ENCODE measurements at places on chromosomes 11 and 22.

DNA sequence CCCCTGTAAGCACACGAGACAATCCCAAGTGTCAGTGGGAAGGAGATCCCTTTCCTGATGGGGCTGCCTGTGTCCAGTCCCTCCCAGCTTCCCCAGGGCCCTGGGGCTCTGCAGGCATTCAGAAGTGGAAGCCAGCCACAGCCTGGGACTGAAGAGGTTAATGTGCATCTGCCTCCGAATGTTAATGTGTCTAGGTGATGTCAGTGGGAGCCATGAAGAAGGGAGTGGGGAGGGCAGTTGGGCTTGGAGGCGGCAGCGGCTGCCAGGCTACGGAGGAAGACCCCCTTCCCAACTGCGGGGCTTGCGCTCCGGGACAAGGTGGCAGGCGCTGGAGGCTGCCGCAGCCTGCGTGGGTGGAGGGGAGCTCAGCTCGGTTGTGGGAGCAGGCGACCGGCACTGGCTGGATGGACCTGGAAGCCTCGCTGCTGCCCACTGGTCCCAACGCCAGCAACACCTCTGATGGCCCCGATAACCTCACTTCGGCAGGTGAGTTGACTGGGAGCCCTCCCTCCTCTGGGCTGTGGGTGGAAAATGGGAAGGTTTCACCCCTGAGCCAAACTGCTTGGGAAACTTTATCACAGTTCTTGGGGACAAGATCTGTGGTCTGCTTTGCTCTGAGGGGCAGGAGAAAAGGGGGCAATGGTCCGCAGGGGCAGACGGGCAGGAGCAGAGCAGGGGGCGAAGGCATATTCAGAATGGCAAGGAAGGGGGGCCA, at the start of gene MCHR1:
Gene MCHR1 (plus strand): TSS at position 236 of the 715 bp plus-strand sequence. CDS start 169 bp downstream, at position 405.
- DNase-seq = no peak

- DNase-seq = no peak
These were observed 366.2 kb upstream of the CCDC179 start for GRCh38 chr11:23226331-23227077.

GRCh38 chr22:17157714-17158113, 1.4 kb downstream of the HDHD5 start:
- DNase-seq = no peak

- DNase-seq = no peak
These were observed 2.0 kb downstream of the CLCF1 start for GRCh38 chr11:67371189-67371910.

DNA sequence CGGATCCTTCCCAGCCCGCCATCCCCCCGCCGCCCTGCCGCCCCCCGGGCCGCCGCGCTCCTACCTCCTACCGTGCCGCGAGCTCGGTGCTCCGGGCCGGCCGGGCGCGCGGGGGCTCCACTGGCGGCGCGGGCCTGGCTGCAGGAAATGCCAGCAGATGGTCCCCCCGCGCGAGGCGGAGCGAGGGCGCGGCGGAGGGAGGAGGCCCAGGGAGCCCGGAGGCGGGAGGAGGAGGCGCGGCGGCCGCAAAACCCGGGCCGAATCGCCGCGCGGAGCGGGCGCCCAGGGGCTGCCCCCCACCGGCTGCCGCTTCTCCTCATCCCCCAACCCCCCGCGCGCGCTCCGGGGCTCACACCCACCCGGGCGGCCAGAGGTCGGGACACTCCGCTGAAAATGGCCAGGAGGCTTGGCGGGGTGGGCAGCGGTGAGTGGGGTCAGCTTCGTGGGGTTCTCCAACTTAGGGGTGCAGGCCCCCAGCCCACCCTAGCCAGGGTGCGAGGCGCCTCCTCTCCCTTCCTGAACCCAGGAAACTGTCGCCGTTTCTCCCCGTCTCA, at the start of gene OSBPL5:
Gene OSBPL5 (minus strand): TSS at position 159 of the 554 bp plus-strand sequence. CDS start 36,162 bp downstream, outside the sequence.
- DNase-seq = peak; percentile 84

GRCh38 chr11:103257360-103257759, 148.1 kb downstream of the DYNC2H1 start:
- DNase-seq = no peak

- DNase-seq = no peak
These were observed 12.5 kb upstream of the CHST1 start for GRCh38 chr11:45677770-45678512.

GRCh38 chr22:45629469-45630089, 42.1 kb upstream of the ATXN10 start:
- no peak for DNase-seq

GRCh38 chr22:39236321-39237317, 8.2 kb downstream of the PDGFB start:
- no peak for DNase-seq

DNA sequence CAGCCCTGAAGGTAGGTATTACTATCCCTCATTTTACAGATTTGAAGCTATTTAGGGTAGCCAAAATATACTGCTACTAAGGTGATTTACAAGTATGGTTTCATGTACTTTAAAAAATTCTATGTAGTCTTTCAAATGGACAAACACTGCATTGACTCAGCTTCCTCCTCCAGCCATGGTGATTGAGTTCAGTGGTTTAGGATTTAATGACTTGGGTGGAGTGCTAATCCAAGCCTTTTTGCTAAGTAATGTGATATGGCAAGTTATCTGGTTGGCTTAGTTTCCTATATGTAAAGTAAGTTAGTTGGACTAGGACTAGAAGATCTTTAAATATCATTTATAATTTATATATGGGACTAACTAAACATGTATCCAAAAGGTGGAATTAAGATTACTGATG, 77.9 kb downstream of the ARHGAP20 start:
- DNase-seq = no peak

GRCh38 chr11:68446046-68446725, 14.4 kb upstream of the PPP6R3 start:
- no peak for DNase-seq

- DNase-seq = no peak
These were observed 146.3 kb upstream of the ARHGAP20 start for GRCh38 chr11:110858547-110858921.

DNA sequence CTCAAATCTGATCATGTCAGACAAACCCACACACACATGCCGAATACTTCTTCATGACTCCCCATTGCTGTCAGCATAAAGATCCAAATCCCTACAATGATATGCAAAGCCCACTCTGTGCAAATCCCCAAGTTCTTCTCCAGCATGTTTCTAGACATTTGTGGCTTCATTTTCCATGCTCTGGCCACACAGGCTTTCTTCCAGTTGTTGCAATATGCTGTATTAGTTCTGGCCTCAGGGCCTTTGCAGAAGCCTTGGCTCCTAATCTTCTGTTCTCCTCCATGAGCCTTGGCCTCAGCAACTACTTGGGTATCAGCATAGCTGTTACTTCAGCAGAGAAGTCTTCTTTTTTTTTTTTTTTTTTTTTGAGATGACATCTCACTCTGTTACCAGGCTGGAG, 49.6 kb downstream of the NAV2 start:
- no peak for DNase-seq

- no peak for DNase-seq
These were observed 32.6 kb downstream of the CAPN1 start for GRCh38 chr11:65214212-65214845.

DNA sequence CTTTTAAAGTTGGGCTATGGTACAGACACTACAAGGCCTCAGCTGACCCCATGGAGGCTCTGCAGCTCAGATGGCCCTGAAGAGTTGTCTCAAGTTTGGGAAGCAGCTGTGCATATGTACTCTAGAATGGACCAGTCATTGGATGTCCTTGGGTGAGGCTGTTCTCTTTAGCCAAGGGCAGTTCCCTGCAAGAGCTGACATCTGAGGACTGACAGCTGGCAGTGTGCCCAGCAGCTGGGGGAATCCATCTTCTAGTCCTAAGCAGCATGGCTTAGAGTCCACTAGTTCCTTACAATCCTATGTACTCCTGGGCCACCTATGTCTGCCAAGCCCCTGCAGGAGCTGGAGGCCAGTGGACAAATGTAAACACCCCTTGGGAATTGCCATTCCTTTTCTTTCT, 76.5 kb downstream of the C11orf91 start:
- DNase-seq = no peak

DNA sequence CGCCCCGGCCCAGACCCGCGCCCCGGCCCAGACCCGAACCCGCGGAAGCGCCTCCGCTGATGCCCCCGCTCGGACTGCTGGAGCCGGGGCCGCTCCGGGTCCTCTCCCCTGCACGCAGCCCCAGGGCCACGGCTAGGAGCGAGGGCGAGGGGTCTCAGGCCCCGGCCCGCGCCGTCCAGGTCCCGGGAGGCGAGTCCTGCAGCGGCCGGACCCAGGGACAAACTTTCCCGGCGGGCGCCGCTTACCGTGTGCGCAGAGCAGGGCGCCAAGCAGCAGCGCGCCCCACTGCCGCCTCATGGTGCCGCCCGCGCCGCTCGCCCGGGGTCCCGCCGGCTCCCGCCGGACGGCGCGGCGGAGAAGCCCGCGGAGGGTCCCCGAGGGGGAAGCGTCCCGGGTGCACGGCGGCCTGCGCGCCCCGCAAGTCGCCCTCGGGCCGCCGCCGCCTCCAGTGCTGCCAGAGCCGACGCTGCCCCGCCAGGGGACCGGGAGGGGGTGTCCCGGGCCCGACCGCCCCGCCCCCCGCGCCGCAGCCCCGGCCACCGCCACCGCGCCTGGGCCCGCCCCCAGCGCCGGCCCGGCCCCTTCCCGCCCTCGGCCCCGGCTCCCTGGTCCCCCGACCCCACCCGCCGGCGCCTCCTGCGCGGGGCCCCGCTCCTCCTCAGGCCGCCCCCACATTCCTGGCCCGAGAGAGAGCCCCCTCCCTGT, at the start of gene LRP4:
Gene LRP4 (minus strand): TSS at position 468 of the 705 bp plus-strand sequence. CDS start 171 bp downstream, at position 297.
- DNase-seq = peak; percentile 81

DNA sequence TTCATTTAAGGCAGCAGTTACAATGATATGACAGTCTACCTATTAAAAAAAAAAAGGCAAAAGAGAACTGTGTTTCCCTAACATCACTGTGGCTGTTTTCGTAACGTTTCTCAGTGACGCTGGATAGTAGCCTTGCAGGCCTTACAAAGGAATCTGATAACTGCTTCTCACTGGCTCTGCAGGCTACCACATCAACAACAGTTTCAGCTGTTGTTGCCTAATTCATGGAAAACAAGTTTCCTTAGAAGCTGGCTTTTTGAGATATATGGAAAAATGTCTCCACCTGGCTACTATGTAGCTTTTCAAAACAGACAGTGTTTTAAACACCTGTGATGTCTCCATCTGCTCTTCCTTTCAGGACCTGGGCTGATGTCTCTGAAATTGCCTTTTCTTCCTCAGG, 3.8 kb downstream of the OR51V1 start:
- no peak for DNase-seq

GRCh38 chr22:39651053-39651996, 80.8 kb downstream of the CACNA1I start:
- DNase-seq = no peak
